CD4-positive, alpha-beta T cell treated with Interleukin-1 beta for 1 hour (primary cell): ENCODE measurements at places on chromosomes 12 and 14.

- DNase-seq = no peak
Observed at GRCh38 chr12:82867762-82868500, 181.2 kb downstream of the TMTC2 start.

- DNase-seq = no peak
Observed at GRCh38 chr12:64450711-64451486, 1.0 kb upstream of the TBK1 start.

DNA sequence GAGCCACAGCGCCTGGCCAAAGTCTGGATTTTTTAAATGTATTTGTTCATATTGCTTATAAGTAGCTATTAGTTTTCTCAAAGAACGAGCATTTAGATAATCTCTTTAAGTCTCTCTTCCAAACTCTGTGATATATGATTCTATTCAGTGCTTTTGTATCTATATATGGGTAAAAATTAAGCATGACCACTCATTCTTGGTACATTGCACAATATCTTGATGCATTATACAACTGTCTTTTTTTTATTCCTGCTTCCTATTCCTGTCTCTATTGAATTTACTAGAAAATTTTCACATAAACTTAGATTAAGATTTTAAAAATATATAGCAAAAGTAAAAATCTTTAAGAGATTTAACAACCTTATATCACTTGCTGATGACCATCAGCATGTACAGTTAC is 29.1 kb downstream of the SOCS2 start:
- no peak for DNase-seq

GRCh38 chr12:72250346-72250745 is 21.8 kb upstream of the TRHDE start:
- DNase-seq = no peak

- DNase-seq = peak; percentile 47
Observed at GRCh38 chr14:55129428-55130195, 560 bp downstream of the LGALS3 start.

GRCh38 chr12:3752096-3752709 is 706 bp downstream of the CRACR2A start:
- peak; percentile 72 for DNase-seq

DNA sequence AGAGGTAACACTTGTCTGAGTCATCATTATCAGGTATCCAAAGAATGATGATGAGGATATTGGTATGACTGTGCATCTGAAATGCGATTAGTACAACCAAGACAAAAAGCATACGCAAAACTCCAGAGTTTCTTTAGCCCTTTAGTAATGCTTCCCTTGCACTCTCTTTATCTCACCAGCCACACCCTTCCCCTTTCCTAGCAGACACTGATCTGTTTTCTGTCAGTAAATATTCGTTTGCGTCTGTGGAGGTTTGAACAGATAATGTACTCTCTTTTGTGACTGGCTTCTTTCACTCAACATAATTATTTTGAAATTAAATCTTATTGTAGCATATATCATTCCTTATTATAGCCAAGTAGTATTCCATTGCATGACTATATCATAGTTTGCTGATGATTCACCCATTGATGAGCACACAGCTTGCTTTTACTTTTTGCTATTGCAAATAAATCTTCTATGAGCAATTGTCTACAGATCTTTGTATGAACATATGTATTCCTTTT is 775.7 kb downstream of the SLC6A15 start:
- no peak for DNase-seq

DNA sequence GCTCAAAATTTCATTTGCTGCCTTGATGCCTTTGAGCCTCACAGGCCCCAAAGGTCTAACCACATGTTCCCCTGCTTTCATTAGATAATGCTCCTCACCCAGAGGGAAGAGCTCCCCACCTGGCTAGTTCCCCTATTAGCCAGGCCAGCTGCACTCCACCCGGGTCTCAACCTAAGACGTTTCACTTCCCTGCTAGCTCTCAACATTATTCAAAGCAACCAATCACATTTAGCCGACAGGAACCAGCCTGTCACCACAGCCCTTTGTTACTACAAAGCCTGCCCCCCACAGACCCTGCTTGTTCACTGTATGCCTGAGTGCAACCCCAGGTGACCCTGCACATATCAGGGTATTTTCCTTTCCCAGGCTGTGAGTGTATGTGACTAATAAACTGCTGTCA is 78.6 kb downstream of the SLC15A5 start:
- peak; percentile 6 for DNase-seq

DNA sequence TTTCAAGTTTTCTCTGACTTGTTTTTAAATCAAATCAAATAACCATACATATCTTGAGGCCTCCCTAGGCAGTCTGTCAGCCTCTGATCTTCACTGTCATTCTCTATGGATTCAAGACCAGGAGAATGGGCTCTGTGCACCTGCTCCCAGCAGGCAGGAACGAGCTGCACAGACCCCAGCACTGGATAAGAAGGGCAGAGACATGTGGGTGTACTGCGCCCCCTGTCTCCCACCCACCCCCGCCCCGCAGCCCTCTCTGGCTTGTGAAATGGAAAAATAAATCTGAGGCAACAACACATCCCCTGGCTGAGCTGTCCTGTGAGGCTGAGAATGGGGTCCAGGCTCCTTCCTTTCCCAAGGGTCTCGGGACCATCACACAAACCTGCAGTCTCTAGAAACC is 26.3 kb downstream of the CLMN start:
- DNase-seq = no peak

- DNase-seq = peak; percentile 15
Observed at GRCh38 chr14:103427485-103428443, 42.5 kb downstream of the MARK3 start.

- no peak for DNase-seq
Observed at GRCh38 chr14:81927070-81927469, 393.4 kb upstream of the SEL1L start.

- DNase-seq = no peak
Observed at GRCh38 chr12:26789731-26790644, 43.0 kb downstream of the ITPR2 start.

DNA sequence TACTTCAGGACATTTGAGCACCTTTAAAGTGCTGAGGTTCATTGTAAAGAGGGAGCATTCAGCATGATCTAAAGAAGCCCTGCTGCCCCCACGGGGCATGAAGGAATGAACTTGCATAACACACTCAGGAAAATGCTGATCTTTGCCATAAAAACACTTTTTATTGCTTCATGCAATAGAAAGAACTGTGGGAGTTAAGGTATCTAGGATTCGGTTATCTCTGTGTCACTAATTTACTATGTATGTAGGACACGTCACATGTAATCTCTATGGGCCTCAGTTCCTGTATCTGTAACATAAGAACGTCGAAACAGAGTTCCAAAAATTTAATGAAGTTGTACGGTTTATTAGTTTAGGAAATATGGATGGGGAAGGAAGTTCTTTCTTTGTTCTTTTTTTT is 33.0 kb downstream of the BTBD7 start:
- no peak for DNase-seq

GRCh38 chr14:103161054-103161397 is 37.8 kb downstream of the TNFAIP2 start:
- no peak for DNase-seq

- DNase-seq = no peak
Observed at GRCh38 chr14:45261209-45261608, 8.2 kb upstream of the MIS18BP1 start.

- no peak for DNase-seq
Observed at GRCh38 chr12:13161172-13161571, 35.4 kb upstream of the EMP1 start.

DNA sequence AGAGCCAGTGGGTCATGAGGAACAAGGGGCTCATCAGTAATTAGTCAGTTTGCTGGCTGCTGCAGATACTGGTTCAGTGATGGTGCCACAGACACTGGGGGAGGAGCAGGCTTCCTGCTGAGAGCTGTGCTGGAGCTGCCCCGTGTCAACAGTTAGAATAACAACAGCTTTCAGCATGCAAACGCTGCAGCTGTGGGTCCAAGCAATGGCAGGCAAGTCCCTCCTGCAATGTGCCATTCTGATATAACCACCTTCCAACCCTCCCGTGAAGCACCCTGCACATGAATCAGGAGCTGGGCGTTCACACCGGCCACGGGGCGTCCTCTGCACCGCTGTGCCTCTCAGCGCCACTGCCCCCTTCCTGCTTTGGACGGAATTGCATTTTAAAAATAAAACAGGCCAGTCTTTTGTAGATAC is 258.4 kb upstream of the SFSWAP start:
- peak; percentile 9 for DNase-seq

DNA sequence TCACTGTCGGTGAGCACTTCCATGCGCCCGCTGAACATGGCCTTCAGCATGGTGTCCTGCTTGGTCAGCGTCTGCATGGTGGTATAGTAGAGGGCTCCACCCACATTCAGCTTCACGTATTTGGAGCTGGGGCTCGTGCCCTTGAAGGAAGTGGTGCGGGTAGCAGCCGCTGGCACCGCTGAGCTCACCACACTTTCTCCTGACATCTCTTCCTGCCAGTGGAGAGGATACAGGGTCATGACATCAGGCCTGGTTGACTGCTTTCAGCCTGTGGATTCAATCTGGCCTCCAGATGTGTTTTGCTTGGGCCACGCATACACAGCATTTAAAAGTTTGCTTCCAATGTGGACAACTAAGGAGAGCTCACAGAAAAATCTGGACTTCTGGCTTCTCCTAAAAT is 7.6 kb downstream of the KCTD10 start:
- DNase-seq = no peak

- no peak for DNase-seq
Observed at GRCh38 chr12:15651371-15651770, 137.8 kb downstream of the EPS8 start.

DNA sequence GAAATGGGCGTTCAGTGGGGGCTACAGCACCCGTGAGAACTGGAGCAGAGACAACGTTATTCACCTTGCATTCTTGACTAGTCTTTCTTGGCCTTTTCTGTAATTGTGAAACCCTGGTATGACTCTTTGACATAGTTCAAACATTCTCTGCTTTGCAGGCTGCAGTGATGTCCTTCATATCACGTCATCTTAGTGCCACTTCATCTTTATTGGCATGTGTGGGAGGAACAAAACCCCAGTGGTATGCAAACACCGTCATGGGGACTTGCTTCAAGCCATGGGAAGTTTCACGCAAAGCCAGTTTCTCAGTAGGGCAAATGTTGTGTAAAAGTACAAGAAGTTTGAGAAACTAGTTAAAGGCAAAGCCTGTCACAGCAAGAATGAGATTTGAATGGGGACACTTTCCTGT is 20.2 kb upstream of the DUSP16 start:
- DNase-seq = no peak

- DNase-seq = no peak
Observed at GRCh38 chr12:44441155-44441554, 435.0 kb downstream of the NELL2 start.

DNA sequence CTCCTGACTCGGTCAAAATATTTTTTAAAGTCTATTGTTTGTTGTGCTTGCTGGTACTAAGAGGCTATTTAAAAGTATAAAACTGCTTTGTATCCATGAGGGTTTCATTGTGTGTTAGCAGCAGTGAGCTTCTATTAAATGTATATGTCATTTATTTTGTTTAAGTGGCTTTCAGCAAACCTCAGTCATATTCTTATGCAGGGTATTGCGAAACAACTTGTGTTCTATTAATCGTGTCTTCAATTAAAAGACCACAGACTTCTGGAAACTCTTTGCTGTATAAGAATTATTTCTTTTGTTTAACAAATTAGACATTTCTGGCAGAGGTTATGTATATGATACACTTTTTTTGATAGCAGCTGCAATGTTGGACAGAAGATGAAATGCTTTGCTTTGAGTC is 6.5 kb downstream of the IAPP start:
- DNase-seq = no peak

DNA sequence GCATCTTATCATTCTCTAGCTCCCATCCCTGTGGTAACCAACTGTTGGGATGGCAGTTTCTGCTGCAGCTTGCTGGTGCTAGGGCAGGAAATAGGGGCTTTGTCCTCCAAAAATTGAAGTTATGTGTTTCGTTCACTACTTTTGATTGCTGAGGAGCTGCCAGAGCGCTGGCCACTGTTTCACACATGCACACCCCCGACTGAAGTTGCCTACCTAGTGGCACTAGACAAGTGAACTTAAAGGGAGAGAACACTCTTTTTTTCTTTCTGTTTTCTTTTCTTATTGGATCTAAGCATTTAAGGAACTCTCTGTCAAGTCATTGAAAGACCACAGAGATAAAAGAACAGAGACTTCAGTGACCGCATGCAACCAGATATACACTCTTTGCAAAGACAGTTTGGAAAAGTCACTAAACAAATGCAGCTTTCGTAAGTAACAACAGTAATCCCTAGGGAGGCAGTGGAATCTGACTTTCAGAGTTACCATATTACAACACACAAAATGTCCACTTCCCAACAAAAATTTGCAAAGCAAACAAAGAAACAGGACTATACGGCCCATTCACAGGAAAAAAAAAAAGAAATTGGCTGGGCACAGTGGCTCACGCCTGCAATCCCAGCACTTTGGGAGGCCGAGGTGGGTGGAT is 12.0 kb downstream of the TFCP2 start:
- DNase-seq = no peak

- DNase-seq = no peak
Observed at GRCh38 chr14:53620890-53621289, 335.7 kb downstream of the BMP4 start.

DNA sequence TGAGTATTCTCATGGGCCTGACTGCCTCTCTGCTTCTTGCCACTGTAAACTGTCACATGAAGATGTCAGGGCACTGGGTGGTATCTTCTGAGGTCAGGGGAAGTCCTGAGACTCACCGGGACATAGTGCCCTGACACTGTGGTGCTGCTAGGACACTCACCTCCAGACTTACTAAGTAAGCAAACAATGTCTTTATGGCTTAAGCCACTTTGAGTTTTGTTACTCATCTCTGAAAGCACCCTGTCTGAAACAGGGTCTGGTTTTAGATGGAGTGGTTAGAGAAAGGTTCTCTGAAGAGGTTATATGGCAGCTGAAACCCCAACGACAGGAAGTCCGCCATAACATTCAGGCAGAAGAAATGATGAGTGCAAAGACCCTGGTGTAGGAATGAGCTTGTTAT is 22.7 kb downstream of the GPR19 start:
- no peak for DNase-seq

DNA sequence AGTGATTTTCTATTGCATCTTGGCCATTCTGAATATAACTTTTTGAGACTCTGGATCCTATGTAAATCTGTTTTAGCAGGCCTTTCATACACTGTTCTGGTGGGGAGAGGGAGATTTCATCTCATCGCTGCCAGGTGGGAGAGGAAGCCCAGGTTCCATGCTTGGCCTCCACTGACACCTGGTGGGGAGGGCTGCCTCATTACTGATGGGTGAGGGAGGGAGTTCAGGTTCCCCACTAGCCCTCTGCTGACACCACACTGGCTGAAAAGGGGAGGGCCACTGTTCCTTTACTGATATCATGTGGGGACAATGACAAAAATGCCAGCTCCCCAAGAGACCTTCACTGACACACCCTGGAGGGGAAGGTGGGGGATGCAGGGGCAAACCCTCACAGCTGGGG is 2.4 kb upstream of the GALNT8 start:
- DNase-seq = no peak

GRCh38 chr12:116126610-116127009 is 150.9 kb downstream of the MED13L start:
- DNase-seq = no peak

GRCh38 chr12:78210894-78211302 is 380.2 kb downstream of the NAV3 start:
- DNase-seq = no peak
